Activated naive CD8-positive, alpha-beta T cell treated with anti-CD3 and anti-CD28 coated beads, Interleukin-2, amount 50 U/mL, for 24 hours (primary cell): ENCODE measurements at places on chromosomes 4 and X.
A peak's percentile ranks its signal among the peaks of the same experiment; 100 is the strongest.

DNA sequence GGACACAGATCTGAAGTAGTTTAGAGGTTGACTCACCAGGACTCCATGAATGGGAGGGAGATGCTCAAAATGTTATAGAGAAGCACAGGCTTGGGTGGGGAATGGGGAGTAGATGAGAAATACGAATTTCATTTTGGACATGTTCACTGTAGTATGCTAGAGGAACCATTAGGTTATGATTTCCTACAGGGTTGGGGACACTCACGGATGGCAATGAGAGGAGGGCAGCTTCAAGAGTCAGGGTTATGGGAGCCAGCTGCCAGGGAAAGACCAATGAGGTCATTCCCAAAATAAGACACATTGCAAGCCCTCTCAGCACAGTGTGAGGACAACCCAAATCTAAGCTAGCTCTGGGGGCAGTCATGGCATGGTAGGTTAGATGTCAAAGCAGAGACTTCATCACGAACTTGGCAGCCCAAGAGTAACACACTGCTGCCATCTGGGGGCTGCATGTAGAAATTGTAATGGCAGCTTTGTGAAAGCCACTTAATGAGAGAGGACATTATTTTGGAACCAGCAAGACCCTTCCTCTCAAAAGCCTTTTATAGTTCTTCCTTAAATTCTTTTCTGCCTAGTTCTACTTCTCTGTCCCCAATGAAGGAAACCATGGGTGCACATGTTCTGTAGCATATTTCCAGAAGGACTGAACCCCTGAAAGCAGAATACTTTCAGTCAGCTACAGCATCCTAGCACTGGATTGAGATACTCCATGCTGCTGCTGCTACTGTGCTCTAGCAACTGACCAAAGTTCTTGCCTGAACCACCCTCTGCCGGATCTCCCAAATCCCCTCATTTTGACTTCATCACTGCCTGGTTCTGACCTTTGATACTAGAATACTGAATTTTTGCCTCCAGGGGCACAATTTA is 16.2 kb upstream of the ZCCHC12 start:
- DNase-seq = peak; percentile 40

GRCh38 chr4:77776182-77777134 is 42.7 kb downstream of the CNOT6L start:
- no peak for DNase-seq

GRCh38 chrX:3549411-3549911 is 164.0 kb downstream of the PRKX start:
- DNase-seq = no peak

DNA sequence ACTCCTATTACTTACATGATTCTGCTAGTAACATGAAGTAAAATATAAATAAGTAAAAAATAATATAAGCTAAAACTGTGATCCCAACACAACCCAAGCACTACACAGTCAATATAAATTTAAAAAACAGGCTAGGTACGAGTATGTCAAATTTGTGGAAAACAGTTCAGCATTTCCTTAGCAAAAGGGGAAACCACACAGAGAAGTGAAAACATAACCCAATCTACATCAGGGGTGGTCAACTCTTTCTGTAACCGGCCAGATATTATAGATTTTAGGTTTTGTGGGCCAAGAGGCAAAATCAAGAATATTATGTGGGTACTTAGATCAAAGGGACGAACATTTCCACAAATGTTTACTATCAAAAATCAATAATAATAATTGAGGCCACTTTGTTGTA is 70.1 kb downstream of the CHST7 start:
- no peak for DNase-seq
